Thoracic aorta (tissue), 2 donors: ENCODE measurements at places on chromosomes 12 and 14.

DNA sequence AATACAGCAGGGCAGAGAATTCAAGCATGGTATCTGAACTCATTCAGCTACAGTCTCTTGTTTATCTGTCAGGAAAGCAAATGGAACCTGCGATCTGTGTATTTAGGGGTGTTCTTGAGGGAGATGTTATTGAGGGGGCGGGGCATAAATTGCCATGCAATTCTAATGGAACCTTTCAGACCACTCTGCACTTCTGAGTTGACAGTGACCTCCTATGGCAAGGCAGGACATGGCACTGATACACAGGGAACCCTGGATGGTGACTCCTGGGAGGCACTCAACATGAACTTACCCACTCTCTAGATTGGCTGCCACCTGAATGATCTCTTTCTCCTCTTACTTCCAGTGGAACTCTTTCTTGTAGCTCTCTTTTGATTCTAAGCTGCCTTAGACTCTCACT is 787.3 kb downstream of the VRK1 start:
- DNase-seq, result no peak

DNA sequence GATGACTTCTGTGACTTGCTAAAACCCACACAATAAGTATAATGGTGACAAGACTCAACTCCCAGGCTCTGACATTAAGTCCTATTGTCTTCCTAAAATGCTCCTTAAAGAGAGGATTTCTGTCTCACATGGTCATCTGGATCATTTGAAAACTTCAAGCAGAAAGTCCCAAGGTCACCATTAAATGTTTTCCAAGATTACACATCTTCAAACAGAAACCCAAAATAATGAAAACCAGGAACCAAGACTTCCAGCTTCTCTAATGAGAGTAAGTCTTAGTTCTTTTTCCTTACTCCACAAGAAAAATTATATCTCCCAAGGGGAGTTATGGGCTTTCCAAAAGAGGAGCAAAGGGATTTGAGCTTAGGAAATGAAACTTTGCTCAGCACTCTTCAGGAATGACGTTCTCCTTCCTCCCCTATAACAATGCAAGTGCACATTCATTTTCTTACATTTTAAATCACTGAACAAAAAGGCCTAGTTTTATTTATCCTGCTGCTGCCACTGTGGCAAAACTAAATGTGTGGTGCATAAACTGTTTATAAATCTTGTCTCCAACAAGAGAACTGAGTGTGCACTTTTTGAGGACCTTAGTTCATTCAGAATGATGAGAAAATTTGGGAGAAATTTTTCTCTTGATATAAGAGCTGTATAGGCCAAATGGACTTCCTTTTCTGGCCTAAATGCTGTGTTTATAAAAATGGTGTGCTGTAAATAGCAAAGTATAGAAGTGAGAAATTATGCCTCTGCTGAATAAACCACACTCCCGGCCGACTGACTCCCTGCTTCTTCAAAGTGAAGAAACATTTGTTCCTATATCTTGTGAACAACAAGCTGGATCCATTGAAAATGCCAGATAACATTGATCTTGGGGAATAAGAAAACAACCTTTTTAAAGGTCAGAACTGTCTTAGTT is 148.4 kb upstream of the PLEKHG7 start:
- DNase-seq, result no peak

DNA sequence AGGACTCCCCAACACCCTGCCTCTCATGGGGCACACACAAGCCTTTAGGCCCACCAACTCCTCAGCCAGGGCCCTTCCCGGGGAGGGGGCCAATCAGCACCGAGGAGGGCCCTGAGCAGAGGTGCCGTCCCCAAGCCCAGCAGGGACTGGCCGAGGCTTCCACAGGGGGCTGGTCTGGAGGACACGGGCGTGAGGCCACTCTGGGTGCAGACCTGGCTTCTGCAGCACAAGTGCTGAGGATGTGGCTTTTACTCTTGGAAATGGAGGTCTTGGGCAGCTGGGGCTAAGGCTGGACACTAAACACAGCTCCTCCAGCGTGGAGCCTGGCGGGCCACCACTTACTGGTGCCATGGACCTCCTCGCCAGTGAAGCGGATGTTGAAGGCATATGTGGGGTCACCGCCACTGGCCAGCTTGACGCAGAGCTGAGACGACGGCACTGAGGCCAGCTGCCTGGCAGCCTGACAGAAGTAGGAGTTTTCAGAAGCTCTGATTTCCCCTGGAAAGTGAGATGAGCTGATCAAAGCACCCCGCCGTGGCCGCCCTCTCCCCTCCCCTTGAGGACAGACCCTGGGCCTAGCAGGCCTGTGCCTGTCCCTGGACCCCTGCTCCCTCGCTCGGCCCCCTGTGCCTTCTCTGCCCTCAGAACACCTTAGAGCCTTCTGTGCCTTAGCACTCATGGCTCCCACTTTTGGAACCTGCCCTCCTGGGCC is 44.0 kb downstream of the TRAFD1 start:
- no peak for DNase-seq

GRCh38 chr14:79295385-79295784 is 915.9 kb downstream of the DIO2 start:
- DNase-seq, result no peak

DNA sequence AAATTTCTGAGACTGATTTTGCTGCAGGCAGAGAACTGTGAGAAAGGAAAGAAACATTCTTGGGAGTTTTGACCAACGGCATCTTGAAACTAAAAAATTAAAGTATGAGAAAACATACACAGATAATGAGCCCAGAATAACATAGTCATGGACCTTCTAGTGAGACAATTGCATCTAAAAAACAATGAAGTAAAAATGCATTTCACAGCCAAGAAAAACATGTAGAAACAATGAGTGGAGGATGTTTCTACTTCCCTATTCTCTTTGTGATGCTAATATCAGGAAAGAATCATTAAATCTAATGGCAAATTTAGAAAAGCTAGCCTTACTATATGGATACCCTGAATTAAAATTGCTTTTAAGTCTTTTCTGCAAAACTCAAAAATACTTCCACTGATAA is 12.2 kb upstream of the PLEKHG7 start:
- DNase-seq, result no peak

DNA sequence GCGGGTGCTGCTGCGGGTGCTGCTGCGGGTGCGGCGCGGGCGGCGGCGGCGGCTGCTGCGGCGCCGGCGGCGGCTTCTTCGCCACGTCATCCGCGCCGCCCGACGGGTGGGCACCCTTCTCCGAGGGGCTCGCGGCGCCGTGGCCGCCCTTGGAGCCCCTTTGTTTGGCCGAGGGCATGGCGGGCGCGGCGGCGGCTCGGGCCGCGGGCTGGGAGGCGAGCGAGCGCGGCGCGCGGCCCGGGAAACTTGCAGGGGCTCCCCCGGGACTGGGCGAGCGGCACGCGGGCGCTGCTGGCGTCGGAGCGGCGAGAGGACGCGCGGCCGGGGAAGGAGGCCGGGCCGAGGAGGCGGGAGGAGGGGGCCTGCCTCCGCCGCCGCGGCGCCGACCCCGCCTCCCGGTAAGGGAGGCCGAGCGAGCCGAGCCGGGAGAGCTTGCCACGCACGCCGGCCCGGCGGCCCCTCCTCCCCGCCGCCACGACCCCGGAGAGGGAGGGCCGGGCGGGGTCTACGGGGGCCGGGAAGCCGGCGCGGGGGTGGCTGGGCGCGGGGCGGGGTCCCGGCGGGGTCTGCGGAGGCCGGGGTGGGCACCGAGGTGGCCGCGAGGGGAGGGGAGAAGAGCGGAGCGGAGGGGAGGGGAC is at the start of gene CKAP4:
CKAP4 (minus strand) TSS at position 347 of the 638 bp plus-strand sequence; CDS start at position 178, 169 bp downstream.
- DNase-seq, result no peak

GRCh38 chr12:121345151-121345815 is 6.9 kb downstream of the ANAPC5 start:
- DNase-seq, result no peak

DNA sequence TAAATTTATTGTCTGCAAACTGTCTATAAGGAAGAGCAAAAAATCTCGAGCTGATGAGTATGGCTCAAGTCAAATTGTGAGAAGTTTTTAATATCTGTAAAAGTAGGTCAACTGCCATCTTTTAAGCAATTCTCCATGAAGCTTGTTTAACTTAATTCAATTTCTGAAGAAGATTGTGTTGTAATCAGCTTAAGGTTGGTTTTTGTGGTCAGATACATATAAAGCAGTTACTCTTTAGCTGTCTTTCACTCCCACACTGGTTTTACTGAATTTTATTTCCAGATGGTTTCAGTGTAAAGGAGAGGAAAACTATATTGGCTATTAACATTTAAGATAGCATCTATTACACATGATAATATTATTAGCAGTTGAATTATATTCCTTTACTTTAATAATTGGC is 1165.1 kb downstream of the SLC16A7 start:
- DNase-seq, result no peak

- DNase-seq, result no peak
Measured at GRCh38 chr12:1465990-1466389, 128.4 kb downstream of the FBXL14 start.

DNA sequence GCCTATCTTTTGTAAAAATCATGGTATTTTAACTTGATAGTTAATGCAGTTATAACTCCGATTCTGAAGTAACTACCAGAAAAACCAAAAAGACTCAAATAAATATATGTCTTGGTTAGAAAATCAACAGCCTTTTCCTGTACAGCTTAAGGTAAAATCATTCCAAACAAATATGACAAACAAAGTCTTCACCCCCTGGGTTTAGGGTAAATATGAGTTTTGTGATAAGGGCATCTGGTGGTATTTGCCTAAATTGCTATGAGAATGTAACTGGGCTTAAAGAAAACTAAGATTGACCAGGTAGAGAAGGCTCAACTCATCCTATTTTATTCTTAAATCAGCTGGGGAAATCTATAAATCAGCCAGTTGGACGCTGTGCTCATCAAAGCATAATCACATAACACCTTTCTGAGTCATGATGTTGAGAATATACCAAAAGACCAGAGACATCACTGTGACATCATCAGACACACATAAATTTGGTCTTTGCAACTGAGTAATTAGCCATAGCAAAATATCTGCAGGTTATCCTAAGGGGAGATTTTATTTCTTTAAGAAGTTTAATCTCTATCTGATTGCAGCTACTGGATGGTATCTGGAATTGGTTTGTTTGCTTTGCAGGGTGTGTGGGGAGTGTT is 133.9 kb downstream of the STXBP6 start:
- no peak for DNase-seq

- DNase-seq, result no peak
Measured at GRCh38 chr12:121793838-121794533, 498 bp upstream of the RHOF start.

GRCh38 chr12:123356159-123356670 is 8.4 kb downstream of the SBNO1 start:
- DNase-seq, result no peak

DNA sequence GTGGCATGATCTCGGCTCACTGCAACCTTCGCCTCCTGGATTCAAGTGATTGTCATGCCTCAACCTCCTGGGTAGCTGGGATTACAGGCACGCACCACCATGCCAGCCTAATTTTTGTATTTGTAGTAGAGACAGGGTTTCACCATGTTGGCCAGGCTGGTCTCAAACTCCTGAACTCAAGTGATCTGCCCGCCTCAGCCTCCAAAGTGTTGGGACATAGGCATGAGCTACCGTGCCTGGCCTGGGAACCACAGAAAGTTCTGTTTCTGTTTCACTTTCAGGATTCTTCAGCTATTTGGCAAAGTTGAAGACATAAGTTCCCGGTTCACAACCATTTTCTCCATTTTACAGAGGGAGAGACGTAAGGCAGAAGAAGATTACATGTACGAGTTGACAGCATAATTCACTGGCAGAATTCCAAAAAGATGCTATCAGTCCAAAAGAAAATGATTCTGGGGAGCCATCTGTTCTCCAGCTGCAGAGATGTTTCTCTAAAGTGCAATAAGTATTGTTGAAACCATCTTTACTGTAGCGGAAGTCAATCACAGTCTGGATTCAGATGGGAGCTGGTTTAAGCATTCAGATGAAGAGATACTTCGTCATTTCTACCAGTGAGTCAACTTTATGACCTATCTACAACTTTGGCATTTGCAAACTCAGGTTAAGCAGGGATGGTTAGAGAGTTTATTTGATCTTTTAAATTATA is 8.1 kb upstream of the RNF34 start:
- no peak for DNase-seq

DNA sequence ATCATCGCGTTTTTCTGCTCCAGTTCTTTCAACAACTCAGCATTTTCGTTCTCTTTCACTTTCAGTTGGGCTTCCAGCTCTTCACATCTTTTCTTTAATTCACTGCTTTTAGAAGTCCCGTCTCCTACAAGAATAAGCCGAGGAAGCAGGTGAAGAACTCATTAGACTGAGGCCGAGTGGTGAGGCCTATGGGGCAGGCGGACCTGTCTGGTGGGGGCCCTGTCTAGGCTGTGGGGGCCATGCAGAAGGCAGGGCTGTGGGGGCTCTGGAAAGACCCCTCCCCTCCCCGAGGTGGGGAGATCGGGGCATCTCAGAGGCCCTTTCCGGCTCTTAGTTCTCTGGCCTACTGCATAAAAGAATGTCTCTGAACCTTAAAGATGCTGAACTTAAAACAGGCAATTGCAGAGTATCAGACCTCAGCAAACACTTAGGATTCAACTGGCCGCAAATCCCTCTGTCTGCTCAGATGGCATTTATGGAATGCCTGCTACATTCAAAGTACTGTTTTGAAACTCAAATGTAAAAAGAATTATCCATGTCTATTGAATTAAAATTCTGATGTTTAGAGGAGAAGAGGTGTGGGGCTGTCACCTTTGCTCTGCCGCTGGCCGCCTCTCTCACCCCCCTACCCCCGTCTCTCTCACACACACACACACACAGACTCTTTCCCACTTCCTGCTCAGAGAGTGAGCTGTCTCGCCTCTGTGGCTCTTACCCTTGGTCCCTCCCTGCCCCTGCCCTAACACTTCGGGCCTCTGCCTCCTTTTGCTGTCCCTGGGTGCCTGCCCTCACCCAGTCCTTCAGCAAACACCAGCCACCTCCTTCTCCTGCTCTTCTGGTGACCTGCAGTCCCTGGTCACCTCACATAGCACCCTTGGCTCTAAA is 34.7 kb downstream of the CCDC92 start:
- DNase-seq, result no peak

DNA sequence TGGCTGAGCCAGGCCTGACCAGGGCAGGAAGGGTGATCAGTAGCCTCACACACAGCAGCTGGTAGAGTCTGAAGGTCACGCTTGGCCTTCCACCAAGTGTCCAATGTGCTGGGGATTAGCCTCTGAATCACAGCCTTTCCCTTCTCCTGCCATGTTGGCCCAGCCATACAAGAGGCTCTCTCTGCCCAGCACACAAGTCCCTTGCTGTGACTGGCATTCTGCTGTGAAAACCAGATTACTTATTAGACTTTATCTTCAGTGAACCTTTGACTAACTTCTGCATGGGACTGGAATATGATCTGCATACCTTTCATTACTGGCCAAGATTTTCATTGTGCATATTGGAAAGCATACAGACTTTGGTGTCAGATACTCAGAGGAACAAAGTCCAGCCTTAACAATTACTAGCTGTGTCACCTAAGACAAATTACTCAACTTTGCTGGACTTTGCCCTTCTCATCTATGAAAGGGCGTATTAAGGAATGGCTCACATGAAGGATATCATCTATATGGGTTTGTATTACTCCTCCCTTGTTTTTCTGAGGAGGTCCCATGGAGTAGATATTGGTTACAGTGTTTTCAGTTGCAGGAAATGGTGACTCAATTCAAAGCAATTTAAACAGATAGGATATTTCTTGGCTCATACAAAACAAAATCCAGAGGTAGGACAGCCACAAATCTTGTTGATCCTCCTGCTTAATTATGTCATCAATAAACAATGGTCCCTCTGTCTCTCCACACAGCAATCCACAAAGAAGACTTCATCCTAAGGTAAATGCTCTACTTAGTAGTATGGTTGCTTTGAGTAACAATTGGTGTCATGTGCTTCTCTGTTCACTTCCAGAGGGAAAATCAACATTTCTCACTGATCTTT is 99.6 kb downstream of the DYRK2 start:
- no peak for DNase-seq

- no peak for DNase-seq
Measured at GRCh38 chr14:65191716-65192115, 89.4 kb upstream of the MAX start.
